AG04449 (cell line): ENCODE measurements at places on chromosomes 1 and 21.
A peak's percentile ranks its signal among the peaks of the same experiment; 100 is the strongest.

- no peak for DNase-seq
Observed at GRCh38 chr1:207872621-207873020, 38.3 kb downstream of the CD34 start.

GRCh38 chr1:89633248-89633799 lies 404 bp downstream of the LRRC8C start:
- no peak for DNase-seq

GRCh38 chr1:240555524-240555923 lies 56.4 kb downstream of the GREM2 start:
- no peak for DNase-seq

GRCh38 chr1:61556631-61557030 lies 168.3 kb downstream of the TM2D1 start:
- no peak for DNase-seq

- DNase-seq = no peak
Observed at GRCh38 chr1:179082999-179083335, 1.1 kb downstream of the TOR3A start.

GRCh38 chr1:18385239-18385790 lies 95.4 kb upstream of the KLHDC7A start:
- no peak for DNase-seq

DNA sequence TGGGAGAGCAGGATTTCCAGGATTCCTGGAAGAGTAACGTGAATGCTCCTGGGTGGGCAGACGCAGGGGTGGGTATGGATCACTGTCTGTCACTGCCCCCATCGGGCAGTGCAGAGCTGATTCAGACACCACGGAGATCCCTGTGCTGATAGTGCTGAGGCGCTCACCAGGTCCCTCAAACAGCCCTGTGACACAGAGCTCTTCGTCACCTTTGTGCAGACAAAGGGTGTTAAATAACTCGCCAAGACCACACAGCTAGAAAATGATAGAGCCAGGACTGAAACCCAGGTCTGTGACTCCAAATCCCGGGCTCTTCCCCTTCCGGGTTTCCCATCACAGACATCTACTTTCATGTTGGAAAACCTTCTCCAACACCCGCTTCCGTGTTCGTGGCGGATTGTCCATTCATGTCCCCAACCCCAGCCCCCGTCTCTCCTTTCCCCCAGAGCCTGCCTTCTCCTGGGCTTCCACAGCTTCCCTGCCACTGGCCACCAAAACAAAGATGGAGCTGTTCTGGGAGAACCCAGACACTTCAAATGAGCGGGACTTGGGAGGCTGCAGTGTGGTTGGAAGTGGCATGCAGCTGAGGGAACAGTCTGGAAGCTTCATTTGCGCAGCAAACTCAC lies 2.6 kb downstream of the EFHD2 start:
- DNase-seq = no peak

DNA sequence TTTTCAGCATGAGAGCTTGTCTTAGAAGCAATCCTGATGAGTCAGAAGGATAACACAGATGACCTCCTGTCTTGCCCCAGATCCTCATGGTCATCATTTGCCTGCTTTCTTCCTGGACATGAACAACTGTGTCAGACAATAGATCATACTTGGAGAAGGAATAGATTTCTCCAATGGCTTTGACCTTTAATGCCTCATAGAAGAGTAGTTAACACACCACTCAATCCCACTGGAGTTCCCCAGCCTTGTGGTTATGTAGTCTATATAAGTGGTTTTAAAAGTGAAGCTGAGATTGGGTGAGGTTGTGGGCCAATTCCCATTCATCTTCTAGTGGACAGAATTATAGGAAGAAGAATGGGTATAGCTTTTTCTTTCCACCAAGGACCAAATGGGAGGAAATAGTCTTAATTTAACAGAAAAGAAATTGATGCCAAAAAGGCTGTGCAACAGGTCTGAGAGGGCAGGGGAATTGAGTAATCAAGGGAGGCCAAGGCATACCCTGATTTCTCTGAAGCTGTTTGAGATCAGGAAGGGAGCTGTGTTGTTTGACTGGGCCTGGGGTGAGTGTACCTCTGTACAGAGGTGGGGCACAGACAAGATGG lies 14.4 kb downstream of the PRCC start:
- no peak for DNase-seq

GRCh38 chr1:41870076-41870562 lies 48.6 kb downstream of the HIVEP3 start:
- no peak for DNase-seq

DNA sequence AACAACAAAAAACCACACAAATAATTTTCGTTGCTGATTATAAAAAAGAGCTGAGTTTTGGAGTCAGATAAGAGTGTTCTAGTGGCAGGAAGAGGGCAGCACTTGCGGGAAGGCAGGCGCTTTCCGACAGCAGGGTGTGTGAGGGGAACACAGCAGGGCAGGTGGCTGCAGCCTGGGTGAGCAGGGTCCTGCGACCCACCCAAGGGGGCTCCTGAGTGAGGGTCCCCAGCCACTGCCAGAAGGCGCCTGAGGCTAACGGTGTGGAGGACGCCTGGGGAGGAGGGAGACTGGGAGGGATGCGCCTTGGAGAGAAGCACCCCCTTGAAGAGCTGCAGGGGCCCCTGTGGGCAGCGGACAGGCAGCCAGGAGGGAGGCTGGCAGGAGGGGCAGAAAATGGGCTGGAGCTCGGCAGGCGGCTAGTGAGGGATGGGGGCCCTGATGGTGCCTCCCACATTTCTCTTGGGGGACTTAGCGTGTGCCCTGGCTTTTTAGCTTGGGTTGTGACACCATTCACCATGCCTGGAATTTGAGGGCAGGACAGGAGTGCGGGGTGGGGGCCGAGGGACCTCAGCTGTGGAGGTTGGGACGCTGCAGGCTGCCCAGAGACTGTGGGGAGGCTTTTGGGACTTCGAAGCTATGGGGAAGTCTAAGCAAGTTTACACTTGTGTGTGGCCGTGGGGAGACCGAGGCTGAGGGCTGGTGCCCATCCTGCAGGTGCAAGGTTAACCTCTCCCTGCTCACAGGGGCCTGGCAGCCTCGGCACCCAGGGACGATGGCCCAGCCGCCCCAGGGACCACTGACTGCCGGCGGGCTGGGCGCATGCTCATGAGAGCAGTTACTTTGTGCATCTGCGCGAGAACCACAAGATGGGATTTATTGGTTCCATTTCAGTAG lies 111.4 kb downstream of the SIK1 start:
- no peak for DNase-seq

DNA sequence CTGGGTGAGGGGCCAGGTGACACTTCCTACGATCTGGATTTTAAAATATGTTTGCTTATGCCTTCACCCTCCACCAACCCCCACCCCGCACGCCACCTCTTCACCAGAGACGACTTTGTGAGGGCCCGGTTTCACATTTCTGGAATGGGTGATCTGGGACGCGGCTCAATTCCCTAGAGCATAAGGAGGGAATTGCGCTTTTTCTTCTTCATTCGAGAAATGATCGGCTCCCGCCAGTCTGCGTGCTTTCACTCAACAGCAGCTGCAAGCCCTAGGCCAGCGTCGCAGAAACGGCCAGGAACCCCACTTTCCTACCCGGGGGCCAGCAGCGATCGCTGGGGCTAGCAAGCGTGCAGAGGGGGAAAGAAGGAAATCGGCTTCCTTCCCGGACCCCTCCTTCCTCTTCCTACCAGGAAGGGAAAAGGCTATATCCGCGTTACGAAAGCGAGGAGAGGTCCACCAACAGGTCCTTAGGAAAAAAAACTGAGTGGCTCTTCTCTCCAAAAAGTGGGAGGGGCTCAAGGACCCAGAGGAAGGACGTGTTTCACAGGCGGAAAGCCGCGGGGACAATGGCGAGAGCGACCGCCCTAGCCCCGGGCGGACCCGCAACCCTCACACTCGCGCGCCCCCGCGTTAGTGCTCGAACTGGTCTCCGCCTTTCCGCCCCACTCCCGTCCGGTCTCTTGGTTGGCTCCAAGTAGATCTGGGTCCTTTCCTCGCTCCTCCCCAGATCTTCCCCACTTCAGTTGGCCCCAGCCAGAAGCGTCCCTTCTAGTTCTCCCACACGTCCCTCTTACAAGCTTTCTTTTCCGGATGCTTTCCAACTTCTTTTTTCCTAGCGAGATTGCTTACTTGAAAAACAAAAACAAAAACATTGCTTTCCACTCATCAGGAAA lies 1.1 kb upstream of the ADAMTS1 start:
- DNase-seq = no peak

- DNase-seq = no peak
Observed at GRCh38 chr1:68107771-68108170, 57.3 kb upstream of the DIRAS3 start.

DNA sequence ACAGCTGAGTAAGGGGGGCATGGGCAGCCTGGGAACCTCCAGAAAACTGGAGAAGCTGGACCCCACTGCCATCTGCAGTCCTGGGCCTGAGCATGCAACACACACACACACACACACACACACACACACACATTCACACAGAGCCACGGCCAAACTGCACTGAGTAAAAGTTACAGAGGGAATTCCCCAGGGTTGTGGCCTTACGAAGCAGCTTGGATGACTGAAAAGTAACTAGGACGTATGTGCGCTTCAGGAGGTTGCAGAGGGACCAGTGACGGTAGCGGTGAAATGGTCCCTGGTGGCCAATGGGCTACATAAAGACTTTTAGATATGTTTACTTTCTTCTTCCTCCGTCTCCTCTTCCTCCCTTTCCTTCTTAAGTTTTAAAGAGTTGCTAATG lies 232.5 kb upstream of the TMEM51 start:
- no peak for DNase-seq

DNA sequence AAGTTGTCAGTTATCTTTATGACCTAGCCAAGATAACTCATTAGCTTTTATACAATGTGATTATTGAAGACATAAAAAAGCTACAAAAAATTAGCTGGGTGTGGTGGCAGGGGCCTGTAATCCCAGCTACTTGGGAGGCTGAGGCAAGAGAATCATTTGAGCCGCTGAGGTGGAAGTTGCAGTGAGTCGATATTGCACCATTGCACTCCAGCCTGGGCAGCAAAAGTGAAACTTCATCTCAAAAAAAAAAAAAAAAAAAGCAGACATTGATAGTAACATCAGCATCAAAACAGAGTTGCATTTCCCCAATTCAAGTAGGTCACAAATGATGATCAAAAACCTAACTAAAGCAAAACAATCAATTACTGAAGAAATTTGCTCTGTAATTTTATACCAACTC lies 191.4 kb downstream of the PTGER3 start:
- DNase-seq = no peak

- DNase-seq = no peak
Observed at GRCh38 chr1:236103646-236104218, 38.6 kb upstream of the GPR137B start.

DNA sequence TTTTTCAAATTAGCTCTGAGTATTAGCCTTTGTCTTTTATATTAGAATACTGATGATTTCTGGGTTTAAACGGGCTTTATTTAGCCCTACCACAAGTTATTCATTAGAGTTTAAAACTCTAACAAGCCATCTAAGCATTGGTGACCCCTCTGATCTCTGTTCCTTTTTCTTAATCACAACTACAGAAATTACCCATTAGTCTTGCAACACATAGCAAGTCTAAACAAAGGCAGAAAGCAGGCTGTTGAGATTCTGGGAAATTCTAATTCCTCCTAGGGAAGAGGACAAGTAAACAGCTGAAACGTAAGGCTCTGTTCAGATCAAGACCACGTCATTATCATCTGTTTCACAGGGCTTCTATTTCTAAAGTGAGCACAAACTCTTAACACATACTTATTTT lies 491.2 kb upstream of the ZRANB2 start:
- DNase-seq = no peak

DNA sequence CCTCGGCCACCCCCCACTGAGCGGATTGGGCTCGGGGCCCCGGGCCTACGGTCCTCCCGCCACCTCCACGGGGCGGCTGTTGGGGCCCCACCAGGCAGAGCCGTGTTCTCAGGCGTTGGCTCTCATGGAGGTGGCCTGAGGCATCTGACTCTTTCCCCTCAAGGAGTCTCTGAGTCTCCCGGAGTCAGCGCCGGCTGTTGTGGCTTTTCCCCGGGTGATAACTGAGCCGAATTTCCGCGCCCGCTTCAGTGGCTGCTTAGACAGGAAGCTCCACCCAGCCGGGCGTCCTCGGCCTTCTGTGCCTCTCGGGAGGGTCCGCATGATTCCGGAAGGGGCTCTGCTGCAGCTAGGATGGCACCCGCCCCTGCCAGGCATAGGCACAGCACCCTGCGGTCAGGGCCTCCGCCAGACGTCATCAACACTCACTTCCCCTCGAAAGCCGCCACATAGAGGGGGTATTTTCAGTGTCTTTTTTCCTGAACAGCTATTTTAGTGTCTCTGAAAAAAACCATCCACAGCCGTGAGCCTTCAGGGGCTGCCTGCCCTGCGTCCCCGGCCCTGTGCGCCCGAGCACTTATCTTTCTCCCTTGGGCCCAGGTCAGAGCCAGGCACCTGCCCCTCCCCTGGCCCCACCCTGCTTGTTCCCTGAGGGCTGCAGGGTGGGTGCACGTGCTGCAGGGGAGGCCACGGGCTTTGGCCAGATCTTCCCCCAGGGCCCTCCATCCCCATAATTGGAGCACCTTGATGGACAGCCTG lies 72.9 kb downstream of the SKI start:
- no peak for DNase-seq

DNA sequence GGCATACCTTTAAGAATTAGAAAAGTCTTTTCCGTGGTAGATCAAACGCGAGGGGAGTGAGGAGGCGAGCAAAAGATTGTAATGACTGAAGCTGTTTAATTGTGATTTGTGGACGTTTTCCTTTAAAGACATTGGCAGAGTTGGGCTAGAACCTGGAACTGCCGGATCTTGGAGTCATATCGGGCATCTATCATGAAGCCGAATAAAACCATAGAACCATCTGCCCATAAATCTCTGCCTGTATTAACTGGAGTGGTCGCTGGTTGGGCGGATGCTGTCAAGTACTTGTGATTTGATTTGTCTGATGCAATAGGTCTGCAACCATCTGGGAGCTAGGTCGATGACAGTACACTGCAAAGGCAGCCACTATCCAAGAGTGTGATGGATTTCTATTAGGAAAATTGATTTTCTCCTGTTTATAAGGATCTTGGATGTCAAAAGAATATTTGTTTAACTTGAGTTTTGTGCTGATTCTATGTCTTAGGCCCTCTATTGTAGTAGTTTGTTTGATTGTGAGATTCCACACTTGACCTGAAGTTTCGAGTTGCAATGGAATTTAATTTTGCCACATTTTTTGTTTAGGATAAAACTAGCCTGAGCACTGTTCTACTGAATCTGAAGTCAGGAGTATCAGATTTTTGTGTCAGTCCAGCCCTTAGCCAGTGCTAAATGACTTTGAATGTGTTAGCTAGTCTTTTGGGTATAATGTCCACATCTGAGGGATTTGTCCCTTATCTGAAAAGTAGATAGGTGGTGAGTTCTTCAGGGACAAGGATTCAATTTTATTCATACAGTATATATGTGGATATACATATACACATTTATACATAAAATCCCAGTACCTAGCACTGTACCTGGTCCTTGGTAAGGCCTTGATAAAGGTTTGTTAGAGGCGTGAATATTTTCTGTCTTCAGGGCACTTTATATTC lies 1.2 kb downstream of the SARS1 start:
- peak; percentile 85 for DNase-seq

GRCh38 chr1:24425441-24425840 lies 9.8 kb downstream of the NIPAL3 start:
- DNase-seq = no peak

DNA sequence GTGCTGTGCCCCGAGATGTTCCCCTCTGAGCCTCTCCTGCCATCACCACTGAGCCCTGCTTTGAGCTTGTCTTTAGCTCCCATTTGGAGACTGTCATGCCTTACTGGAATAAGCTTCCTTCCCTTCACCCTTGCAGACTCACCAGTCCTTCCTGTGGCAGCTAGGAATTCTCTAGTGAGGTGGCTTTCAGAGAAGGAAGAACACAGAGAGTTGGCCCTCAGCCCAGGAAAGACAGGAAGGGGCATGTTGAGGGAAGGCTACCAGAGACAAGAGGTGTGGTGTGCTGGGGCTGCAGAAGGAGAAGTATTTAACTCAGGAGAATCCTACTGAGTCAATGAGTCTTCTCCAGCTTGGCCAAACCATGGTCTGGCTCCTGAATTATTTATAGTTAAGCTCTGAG lies 76.3 kb downstream of the UCK2 start:
- no peak for DNase-seq
